ENCODE measurements at places on chromosomes 1 and 21.

- peak; percentile 93 for DNase-seq
Measured at GRCh38 chr1:159924791-159925718, at the start of gene TAGLN2. Gene TAGLN2, minus strand, starts transcription at chr1:159925507. Its CDS starts 4,998 bp downstream, at chr1:159920509.

DNA sequence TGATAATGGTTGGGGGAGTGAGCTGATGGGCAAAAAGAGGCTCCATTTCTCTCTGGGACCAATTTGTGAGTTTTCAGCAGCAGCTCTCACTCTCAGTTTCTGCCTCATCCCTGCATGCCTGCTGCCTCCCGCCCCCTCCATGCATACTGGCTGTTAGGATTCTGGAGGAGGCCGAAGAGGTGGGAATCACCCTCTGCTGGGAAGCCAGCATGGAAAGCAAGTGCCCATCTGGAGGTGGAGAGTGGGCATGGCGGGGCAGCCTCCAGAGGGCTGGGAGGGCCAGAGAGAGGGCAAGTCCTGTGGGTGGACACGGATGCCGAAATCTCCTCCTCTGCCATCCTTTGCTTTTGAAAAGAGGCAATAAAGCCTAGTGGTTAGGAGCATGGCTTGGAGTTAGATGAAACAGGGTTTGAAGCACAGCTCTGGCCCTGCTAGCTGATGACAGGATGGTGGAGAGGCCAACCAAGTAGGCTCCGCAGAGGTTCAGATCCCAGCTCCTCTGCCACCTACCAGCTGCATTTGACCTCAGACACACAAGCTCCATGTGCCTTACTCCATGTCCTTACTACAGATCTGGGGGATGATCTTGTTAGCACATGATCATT, 113.4 kb downstream of the GRIK3 start:
- no peak for DNase-seq

GRCh38 chr1:100622037-100622436, 84.1 kb downstream of the GPR88 start:
- peak; percentile 94 for DNase-seq

DNA sequence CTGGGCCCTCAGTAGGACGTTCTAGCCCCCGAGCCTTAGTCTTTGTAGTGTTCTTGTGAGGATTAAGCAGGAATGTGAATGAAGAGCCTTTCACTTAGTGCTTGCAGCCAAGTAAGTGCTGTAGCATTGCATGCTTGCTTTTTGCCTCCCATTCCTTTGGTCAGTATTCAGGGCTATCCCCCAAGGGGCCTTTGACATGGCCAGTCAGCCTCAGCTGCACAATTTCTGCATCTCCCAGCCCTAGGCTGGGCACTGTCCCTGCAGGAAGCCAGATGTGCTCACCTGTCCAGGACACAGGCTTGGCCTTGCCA, 30.5 kb downstream of the SOX13 start:
- no peak for DNase-seq

DNA sequence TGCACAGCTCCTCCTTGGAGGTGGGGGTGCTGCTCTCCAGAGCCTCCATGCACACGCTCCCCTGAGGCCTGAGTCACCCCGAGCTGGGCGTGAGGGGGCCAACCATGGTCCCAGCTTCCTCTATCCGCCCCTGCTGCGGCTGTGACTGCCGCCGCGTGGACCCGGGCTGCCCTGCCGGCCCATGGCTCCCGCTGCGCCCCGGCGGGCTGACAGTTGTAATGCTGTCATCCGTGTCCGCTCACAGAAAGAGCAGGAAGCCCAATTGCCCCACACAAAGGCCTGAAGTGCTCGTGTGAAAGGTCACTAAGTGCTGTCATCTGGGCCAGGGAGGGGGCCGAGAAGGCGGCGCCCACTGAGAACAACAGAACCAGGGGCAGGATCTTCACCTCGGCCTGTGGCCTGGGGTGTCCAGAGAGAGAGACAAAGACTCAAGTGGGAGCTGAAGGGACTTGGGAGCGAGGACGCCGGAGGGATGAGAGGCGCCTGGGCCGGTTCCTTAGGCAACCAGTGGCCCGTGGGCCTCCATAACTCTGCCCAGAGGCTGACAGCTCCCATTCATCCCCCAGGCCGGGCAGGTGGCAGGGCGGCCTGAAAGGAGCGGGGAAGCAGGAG, 31.5 kb downstream of the OLIG1 start:
- DNase-seq: no peak

DNA sequence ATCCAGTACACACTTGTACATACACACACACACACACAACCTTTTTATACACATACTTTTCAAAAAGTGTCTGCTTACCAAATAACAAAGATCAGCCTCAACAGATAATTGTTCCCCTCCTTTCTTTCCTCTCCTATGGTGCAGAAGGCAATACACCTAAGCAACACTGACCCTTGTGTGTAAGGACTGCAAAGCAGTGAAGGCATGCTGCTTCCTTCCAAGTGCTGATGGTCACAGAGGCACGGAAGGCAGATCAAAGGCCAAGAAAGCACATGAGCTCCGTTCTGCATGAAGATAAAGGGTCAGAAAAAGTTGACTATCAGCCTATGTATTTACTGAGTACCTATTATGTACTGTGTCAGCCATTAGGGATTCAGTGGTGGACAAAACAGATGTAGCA, 168.8 kb downstream of the TNR start:
- DNase-seq: no peak

DNA sequence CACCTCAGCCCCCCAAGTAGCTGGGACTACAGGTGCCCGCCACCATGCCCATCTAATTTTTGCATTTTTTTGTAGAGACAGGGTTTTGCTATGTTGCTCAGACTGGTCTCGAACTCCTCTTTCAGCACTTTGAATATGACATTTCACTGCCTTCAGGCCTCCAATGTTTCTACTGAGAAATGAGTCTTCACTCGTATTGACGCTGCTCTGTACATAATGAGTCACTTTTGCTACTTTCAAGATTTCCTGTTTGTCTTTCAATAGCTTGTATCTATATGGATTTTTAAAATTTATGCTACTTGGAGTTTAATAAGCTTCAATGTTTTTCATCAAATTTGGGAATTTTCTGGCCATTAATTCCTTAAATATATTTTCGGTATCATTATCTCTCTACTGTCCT, 64.7 kb downstream of the GORAB start:
- DNase-seq: no peak

- DNase-seq: no peak
Measured at GRCh38 chr1:162404550-162405160, 7.3 kb downstream of the SH2D1B start.

DNA sequence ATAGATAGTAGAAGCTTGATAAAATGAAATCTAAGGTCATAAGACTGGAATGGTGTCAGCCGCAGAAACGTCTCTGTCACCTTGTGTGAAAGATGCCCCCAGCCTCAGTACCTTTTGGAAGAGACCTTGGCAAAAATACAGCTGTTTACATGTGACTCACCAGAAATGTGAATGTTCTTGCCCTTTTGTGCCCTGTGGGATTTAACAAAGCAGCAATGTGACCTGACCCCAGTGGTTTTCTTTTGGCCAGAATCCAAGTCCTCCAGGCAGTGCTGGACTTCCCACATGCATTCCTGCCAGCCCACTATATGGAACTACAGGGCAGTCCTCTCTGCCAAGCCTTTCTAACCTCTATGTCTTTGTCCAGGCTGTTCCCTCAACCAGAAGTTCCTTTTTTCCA, 27.2 kb upstream of the LRRC8C start:
- DNase-seq: peak; percentile 78

- DNase-seq: peak; percentile 78
Measured at GRCh38 chr1:235415008-235415904, 48.0 kb downstream of the TBCE start.

DNA sequence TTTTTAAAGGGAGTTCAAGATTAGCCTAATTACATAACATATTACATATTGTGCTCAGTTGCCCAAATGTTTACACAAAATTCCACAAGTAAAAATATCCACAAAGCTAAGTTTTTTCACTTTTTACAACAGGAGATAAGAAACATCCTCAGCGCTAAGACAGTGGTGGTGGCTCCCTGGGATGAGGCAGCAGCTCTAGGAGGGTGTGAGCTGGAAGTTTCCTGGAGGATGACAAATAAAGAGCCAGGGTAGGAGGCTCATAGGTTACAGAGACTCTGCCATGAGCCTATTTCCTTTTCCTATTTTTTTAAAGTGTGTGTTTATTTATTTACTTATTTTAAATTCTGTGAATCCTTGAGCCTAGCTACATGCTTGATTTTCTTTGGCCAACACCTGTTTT, 91.7 kb downstream of the COL24A1 start:
- no peak for DNase-seq

GRCh38 chr1:64476251-64476952, 6.5 kb downstream of the CACHD1 start:
- peak; percentile 51 for DNase-seq

GRCh38 chr1:15946571-15947381, 29.1 kb downstream of the ZBTB17 start:
- no peak for DNase-seq

DNA sequence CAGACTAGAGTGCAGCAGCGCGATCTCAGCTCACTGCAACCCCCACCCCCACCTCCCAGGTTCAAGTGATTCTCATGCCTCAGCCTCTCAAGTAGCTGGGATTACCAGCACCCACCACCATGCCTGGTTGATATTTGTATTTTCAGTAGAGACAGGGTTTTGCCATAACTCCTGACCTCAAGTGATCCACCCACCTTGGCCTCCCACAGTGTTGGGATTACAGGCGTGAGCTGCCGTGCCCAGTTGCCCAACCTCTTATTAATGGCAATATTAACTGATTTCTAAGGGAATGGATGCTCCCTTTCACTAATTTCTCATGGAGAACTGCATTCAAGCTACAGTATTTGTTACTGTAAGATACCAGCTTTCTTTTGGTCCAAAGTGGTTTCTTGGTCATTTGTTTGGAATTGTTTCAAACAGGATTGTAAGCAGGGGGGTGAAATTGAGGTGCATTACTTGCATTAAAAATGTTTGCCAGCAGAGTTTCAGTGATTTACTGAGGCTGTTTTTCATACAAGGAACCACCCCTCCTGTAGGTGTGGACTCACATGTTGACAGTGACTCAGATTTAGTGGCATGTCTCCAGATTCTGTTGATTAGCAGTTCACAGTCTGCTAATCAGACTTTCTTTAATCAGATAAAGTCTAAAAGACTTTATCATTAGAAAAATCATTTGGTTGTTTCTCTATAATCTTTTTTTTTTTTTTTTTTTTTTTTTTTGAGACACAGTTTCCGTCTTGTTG, 3.9 kb upstream of the TGFBR3 start:
- no peak for DNase-seq

DNA sequence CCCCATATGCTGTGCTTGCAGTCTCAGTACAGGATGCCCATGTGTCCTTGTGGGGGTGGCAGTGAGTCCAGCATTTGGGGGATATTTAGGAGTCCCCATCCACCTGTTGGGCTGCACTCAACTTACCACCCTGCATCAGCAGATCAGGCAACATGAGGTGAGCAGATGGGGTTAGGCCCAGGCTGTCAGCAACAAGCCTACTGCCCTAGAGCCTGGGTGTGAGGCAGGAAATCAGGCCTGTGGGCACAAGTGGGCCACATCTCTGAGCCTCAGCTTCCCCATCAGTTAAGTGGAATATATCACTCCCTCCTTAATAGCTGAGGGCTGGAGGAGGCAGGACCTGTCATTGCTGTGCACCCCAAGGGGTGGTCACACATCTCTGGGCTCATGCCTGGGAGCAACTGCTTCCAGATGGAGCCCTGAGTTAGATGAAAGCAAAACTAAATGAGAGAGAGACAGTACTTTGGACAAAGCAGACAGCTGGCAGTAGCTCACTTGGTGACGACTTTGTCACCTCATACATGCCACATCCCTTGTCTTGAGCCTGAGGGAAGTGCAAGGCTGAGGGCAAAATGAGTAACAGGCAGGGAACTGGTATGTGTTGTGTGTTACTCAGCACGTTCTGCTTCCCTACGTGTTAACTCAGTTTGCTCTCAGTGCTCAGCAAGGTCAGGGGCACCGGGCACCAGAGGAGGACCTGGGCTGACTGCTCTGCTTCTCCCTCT, 48.4 kb downstream of the TRIM11 start:
- DNase-seq: no peak

DNA sequence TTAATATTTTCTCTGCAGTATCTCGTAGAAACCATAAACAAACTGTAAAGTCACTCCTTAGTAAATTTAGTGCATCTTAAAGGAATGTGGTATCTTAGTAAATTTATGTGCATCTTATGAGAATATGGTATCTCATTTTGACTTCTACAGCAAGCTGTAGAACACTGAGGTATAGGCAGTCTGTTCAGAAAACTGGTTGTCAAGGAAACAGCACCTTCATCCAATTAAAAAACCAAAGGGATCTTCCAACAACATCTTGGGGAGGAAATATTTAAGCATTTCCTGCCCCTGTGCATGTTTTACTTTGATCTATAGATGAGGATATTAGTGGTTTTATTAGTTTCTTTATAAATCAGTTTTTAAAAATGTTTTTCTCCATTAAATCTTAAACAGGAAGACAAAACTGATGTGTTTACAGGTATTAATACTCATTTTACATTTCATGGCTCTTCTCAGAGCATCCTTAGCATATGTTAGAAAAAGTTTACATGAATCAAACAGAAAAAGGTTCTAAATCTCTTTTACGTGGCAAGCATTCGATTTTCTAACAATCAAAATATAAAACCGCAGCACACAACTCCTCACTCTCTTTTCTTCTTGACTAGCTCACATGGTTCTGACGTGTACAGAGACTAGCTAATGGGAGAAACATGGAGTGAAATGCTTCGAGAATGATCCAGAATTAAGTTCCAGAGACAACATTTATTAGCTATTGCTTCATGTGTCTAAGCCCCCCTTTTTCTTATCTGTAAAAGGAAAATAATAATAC, 668.8 kb downstream of the PTPRC start:
- no peak for DNase-seq

GRCh38 chr1:8599646-8600212, 217.7 kb downstream of the RERE start:
- no peak for DNase-seq

- DNase-seq: no peak
Measured at GRCh38 chr1:8574985-8575384, 242.5 kb downstream of the RERE start.

All from ACHN (cell line).